ENCODE measurements at places on chromosomes 5 and 9.

DNA sequence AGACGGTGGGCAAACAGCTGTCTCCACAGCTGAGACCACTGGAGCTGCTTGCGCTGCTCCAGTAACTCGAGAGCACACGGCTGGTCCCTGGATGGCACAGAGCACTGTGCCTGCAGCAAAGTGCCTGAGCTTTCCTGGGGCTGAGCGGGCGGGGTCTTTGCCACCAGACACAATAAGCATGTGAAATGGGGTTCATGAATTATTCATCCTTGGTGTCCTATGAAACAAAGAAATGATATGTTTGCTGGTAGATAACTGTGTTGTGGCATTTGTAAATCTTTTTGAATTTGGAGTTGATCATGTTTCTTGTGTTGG is 151.7 kb upstream of the MPDZ start:
- no peak for DNase-seq

- DNase-seq = no peak
Observed at GRCh38 chr9:99595796-99596195, 225.9 kb upstream of the NR4A3 start.

DNA sequence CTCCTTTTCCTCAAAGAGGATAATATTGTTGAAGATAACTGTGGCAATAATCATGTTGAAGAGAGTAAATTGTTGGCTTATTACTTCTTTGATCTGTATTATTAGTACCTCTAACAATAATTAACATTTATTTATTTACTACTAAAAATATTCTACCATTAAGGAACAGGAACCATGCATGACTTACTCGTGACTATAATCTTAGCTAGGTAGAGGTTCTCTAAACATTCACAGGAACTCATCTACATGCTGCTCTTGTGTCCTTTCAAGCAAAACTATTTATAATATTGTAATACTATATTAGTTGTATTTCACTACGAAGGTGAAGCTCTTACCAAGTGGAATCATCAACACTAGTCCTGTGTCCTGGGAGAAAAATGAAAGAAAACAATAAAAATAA is 3.1 kb downstream of the SOX30 start:
- DNase-seq = no peak

- no peak for DNase-seq
Observed at GRCh38 chr9:92332577-92333281, 7.0 kb downstream of the CENPP start.

DNA sequence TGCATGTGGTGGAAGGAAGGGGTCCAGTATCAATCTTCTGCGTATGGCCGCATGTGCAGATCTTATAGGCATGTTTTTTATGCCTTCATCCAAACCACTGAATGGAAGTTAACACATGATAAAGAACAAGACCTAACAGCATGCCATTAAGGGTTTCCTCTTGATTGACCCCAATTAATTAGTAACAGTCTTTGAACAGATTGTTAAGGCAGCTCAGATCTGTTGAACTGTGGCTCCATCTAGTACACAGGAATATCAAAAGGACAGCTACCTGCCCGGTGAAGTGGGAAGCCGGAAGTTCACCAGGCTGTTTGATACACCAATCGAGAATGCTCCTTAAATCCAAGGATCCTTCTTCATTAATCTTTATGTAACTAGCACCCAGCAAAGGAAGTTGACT is 159.9 kb upstream of the ADAMTS16 start:
- no peak for DNase-seq

DNA sequence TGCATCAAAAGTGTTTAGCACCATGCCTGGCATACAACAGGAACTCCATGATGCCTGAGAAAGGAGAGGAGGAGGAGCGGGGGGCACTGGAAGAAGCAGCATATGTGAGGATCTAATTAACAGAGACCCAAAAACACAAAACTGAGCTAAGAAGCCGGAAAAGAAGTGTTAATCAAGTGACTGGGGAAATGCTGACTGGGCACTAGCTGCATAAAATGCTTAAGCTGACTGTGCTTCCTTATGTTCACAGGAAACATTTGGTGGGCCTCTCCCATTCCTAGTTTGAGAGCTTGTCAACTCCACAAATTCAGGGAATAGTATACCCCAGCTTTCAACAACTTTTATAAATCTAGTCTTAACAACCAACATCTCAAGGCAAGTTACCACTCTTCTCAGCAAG is 26.6 kb downstream of the DEPDC1B start:
- no peak for DNase-seq

GRCh38 chr5:160083501-160083900 is 35.7 kb downstream of the PWWP2A start:
- DNase-seq = no peak

DNA sequence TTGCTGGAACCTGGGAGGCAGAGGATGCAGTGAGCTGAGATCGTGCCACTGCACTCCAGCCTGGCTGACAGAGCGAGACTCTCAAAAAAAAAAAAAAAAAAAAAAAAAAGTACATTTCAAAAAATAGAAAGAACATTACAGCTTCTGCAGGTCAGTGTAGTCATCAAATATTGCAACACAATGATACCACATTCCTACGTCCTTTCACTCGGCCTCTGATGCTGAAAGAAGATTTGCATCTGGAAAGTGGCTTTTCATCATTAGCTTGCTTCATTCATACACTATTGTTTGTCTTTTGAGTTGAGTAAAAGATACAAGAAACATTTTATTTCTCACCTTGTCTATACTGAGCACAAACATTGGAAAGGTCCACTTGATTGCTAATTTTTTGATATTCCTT is 59.6 kb upstream of the CPLANE1 start:
- no peak for DNase-seq

GRCh38 chr5:180390441-180391190 is 37.5 kb upstream of the GFPT2 start:
- no peak for DNase-seq

- no peak for DNase-seq
Observed at GRCh38 chr5:109644829-109645228, 44.9 kb upstream of the MAN2A1 start.

DNA sequence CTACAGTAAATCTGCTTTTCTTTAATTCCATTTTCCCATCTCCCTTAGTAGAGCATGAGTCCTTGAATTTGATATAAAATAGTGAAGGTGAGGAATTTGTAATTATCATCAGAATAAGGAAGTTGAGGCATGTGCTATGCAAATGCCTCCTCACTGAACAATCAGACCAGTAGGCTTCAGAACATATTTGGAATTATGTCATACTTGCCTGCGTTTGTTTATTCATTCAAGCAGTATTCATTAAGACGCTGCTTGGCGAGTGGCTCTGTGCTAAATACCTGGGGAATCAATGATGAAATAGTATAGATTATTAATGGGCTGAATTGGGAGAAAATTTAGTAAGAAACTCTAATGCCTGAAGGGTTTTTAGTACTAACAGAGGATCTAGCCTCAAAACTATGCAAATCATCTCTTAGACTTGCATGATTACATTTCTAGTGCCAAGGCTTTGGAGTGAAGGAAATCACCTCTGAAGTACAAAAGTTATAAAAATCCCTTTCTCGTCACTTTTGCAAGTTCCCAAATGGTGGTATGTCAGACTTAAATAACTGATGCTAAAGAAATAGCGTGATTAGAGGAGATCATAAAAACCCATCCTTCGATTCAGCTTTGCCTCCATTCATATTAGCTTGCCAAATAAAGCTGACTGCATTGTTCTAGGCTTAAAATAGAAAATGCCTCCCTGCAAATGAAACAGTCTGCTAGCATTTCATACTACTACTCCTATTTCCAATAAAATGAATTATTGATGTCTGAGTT is 141.7 kb downstream of the PCSK5 start:
- DNase-seq = no peak

- no peak for DNase-seq
Observed at GRCh38 chr9:33143241-33143661, 23.9 kb downstream of the B4GALT1 start.

DNA sequence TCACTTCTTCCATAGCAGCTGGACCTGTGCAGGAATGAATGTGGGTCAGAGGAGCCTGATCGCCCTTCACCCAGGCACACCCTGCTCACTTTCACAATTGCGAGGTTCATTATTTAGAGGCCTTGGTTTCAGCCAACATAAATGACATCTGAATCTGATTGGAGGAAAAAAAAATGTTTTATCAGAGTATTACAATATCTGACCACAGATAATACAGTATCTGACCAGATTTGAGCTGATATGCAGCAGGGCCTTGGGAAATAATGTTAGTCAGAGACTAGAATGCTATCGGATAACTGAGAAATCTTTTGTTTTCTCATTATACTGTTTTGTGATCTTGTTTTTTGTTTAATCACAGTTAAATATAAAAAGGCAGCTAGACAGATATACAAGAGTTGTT is 7.7 kb downstream of the ICE1 start:
- no peak for DNase-seq

DNA sequence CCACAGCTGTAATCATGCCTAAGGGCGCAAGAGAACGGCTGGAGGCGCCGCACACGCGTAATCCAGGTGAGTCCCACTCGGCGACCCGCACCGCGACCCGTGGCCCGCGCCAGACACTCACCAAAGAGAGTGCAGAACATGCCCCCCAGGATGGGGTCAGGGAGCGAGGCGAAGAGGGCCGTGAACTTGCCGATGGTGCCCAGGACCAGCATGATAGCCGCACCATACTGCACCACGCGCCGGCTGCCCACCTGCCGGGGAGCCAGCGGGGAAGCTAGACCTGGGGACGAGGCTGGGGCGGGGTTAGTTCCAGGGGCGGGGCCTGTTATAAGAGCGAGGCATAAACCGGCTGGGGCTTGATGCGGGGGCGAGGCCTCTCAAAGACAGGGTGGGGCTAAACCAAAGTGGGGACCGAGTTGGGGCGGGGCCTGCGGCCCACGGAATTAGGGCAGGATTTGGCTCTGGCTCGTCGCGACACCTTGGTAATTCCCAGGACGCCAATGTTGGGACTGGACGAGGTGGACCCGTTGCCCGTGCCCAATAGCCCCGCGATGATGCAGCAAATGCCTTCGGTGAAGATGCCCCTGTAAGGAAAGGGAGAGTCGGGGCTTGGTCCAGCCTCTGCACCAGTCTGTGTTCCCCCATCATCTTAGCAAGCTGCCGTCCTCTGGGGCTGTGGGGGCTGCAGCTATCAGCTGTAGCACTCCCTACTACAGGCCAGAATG is 4.8 kb downstream of the SLC23A1 start:
- no peak for DNase-seq

DNA sequence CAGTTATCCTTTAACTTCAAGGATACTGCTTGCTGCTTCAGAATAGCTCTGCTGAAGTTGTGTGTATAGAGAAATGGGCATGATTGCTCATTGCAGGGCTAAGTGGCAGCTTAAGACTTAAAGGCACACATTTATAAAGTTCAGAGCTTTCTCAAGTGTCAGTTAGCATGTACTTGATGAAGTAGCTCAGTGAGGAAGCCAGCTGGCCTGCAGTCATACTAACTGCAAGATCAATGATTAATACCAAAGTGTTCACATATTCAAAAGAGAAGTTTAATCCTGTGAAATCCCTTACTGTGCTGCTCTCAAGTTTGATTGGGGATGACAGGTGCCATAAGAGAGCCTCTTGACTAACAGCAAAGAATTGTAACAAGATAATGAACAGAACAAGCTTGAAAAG is 483.4 kb upstream of the NUDT12 start:
- DNase-seq = no peak
